ENCODE measurements at places on chromosomes 2 and 18.

GRCh38 chr2:126788113-126788512, 110.6 kb upstream of the TEX51 start:
- DNase-seq, result no peak

DNA sequence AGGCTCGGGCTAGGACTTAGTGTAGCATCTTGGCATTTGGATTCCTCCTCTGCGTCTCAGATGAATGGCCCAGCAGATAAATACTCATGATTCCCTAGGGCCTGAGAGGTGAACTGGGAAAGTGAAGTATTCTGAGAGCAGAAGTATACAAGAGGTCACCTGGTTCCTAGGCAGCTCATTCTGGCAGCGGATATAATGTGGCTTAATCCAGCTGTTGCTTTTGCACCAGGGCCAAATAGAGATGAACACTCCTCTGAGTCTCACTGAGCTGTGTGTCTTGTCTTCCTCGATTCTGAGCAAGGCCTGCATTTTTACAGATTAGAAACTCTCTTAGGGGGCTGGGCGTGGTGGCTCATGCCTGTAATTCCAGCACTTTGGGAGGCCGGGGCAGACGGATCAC, 196.1 kb downstream of the SLC4A3 start:
- no peak for DNase-seq

- DNase-seq, result no peak
These were observed 11.0 kb downstream of the IL18R1 start for GRCh38 chr2:102366406-102367112.

- DNase-seq, result no peak
These were observed 28.4 kb downstream of the IMPA2 start for GRCh38 chr18:12009581-12010140.

- no peak for DNase-seq
These were observed 127.5 kb downstream of the SPAG16 start for GRCh38 chr2:213411582-213412289.

GRCh38 chr2:142875010-142875409, 2.5 kb upstream of the KYNU start:
- no peak for DNase-seq

DNA sequence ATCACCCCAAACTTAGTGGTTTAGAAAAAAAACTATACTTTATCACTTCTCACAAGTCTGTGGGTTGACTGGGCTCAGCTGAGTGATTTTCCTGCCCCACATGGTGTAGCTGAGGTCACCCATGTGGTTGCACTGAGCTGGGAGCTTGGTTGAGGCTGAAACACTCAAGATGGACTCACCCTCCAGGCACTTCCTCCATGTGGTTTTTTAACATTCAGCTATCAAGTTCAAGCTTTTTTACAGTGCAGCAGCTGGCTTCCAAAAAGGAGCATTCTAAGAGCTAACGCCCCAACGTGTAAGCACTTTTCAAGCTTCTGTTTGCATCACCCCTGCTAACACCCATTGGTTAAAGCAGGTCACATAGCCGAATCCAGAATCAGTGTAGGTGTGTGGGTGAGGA, 105.9 kb upstream of the CREB1 start:
- no peak for DNase-seq

GRCh38 chr2:10080536-10081304, 509 bp upstream of the CYS1 start:
- no peak for DNase-seq

DNA sequence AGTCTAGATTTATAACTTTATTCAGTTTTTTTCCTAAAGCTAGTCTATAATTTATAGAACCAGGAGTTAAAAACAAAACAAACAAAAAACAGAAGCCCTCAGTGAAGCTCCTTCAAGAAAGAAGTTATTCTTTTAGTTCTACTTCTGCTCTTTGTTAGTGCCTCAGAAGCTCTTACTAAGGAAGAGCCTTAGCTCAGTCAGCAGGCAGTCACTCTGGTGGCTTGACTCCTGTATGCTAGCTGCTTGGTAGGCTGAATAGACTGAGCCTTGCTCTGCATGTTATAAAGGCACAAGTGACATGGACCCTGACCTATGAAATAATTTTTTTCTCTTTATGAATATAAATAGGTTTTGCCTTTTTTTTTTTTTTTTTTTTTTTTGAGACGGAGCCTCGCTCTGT, 24.8 kb downstream of the NCOA1 start:
- DNase-seq, result no peak

GRCh38 chr2:8761529-8762164, 75.8 kb downstream of the KIDINS220 start:
- DNase-seq, result no peak

DNA sequence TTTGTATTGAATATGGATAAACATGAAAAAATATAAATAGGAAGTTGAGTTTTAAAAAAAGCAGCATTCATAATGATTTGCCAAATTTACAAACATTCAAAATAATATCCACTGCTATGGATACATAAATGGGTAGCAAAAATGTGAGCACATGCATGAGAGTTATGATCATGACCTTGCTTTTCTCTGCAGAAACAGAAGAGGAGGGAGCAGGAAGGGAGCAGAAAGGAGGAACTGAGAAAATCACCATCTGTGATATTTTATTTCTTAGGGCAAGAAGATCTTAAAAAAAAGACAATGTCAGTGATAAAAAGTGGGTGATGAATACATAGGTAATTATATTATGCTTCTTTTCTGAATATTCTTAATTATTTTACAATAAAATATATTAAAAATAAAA, 17.7 kb upstream of the CCDC93 start:
- no peak for DNase-seq

DNA sequence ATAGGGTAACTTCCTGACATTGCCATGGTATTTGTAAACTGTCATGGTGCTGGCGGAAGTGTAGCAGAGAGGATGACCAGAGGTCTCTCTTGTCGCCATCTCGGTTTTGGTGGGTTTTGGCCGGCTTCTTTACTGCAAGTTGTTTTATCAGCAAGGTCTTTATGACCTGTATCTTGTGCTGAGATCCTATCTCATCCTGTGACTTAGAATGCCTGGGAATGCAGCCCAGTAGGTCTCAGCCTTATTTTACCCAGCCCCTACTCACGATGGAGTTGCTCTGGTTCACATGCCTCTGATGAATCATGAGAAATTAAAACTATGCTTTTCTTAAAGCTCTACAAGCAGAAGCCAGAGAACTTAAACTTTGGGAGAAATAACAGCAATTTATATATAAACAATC, 12.7 kb upstream of the NFU1 start:
- DNase-seq, result no peak

All from NCI-H524 treated with DMSO at 0.1 percent for 48 hours (cell line).